Osteoblast (primary cell): ENCODE measurements at places on chromosomes 4 and X. TPM values are rescaled to one million over a fixed set of nuclear protein-coding genes. Genes with fewer than 3 reads are reported as not detected.

DNA sequence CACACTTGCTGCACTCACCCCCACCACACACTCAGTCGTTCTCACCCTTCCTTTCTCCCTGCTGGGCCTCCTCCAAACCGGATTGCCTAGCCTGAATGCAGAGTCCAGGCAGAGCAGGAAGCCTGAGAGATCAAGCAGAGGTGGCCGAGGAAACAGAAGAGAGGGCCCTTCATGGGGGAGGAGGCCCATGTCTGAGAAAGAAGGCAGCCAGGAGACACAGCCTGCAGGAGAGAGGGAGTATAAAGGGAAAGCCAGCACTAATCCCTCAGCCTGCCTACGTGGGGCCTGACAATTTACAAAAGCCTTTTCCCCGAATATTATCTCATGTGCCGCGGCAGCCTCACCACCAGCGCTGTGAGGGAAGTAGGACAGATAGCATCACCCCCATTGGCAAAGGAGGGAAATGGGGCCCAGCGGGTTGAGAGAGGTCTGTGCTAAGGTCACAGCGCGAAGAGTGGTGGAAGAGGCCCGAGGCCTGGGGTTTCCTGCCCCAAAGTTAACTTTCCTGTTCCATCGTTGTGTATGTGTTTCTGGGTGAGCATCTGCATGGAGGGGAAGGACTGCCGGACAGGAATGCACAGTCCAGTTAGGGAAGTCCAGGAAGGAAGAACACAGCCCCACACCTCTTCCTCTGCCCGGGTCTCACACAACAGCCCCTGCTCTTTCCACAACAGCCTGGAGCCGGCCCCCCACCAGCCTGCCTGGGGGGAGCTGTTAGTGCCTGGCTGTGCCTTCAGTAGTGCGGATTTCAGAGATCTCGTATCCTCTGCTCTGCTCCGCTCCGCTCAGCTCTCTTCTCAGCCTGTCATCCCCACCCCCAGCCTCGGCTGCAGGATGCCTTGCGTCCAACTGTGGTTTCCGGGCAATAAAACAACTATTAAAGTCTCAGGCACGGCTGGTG is 50.9 kb upstream of the BCOR start:
- DNase-seq: peak; percentile 89

Gene TLR3
- 8.0 and 8.8 TPM in 2 replicates for total RNA-seq

- no peak for DNase-seq
These were observed 187.0 kb downstream of the MID1 start for GRCh38 chrX:10433296-10433965.

GRCh38 chrX:155112171-155112570 is 40.9 kb downstream of the BRCC3 start:
- DNase-seq: no peak

DNA sequence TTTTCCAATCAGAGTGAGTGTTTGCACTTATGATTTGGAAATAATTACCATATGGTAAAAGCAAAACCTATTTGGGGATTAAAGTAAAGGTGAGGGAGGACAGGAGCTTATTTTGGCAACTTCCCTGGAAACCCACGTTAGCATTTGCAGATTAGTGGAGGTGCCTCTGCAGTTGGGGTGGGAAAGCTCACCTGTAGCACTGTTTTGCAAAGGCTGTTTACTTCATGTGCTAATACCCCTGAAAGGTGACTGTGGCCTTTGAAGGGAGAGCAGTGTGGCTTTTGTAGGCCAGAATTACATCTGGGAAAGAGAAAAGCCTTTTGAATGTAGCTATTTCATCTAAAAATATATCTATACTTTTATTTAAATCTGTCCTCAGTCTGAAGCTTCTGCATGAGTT is 9.4 kb downstream of the SUPT20HL1 start:
- DNase-seq: no peak

Gene MAGEA1
- not detected in 2 replicates for total RNA-seq

DNA sequence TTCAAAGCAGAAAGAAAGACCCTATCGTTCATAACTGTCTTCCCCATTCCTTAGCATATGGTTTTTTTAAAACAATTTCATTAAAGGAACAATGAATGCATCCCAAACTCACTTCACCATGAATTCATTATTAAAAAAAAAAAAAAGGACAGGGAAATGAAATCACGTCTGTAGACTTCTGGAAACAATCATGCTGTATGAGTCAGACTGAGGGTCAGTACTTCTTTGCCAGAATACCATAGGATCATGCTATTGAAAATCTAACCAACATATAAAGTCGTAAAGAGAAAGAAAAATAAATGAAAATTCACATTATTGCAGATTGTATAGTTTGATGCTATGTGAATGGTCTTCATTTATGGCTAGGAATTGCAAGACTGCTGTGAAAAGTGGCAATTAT is 144.4 kb downstream of the PCDH18 start:
- DNase-seq: no peak

Gene CLCN4
- total RNA-seq: 14.1 and 16.2 TPM in 2 replicates

- DNase-seq: peak; percentile 74
These were observed 22.9 kb upstream of the SGMS2 start for GRCh38 chr4:107801766-107802211.

Gene BEX1
- total RNA-seq: 4.4 and 4.7 TPM in 2 replicates

GRCh38 chr4:187166886-187167512 is 443.3 kb upstream of the FAT1 start:
- DNase-seq: no peak

GRCh38 chrX:71621603-71622002 is 3.3 kb upstream of the CXCR3 start:
- DNase-seq: peak; percentile 80

Gene SPANXN4
- total RNA-seq: not detected in 2 replicates

DNA sequence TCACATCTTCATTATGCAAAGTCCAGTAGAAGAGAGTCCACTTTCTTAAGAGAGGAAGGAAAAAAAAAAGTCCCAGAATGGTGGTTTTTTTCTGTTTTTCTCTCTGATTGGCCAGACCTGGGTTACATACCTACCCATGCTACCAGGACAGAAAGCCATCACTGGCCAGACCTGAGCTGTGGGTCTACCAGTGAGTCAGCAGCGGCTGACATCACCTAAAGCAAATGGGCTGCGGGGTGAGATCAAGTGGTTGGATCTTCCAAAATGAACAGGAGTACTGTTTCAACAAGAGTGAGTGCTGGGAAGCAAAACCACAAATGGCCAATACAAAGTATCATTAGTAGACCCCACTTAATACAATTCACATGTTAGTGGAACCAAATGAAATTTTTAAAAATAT is 1.6 kb upstream of the NDST3 start:
- no peak for DNase-seq

DNA sequence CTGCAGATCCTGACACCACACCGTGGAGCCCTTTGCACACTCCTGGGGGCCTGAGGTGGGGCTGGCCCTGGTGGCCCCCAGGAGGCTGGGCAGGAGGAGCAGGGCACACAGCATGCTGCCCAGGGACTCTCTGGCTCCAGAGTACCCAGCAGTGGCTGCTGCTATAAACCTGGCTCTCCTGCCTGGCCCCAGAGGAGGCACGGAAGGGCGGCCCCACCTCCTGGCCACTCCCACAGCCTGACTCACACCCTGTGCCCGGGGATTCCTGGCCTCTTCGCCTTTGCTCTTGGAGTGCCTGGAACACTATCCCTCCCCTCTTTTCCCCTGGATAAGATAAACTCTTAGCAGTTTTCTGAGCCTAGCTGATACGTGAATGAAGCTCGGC is at the start of gene PSAPL1:
TSS of gene PSAPL1 (minus strand) at position 165 of the 385 bp plus-strand sequence. CDS start at position 114, 51 bp downstream.
- peak; percentile 99 for DNase-seq

- DNase-seq: no peak
These were observed 73.6 kb upstream of the COX18 start for GRCh38 chr4:73142995-73143547.

Gene FAAH2
- under 0.01 TPM in 1 of 2 replicates, not detected in the other for total RNA-seq

- no peak for DNase-seq
These were observed 1.1 kb downstream of the XIAP start for GRCh38 chrX:123860983-123861382.

GRCh38 chrX:68902706-68903504 is 74.1 kb downstream of the EFNB1 start:
- DNase-seq: no peak

Gene KLF8
- 1.1 and 1.8 TPM in 2 replicates for total RNA-seq

GRCh38 chr4:128955751-128956150 is 137.6 kb downstream of the SCLT1 start:
- DNase-seq: no peak

Gene TRAM1L1
- total RNA-seq: 4.3 and 8.5 TPM in 2 replicates

DNA sequence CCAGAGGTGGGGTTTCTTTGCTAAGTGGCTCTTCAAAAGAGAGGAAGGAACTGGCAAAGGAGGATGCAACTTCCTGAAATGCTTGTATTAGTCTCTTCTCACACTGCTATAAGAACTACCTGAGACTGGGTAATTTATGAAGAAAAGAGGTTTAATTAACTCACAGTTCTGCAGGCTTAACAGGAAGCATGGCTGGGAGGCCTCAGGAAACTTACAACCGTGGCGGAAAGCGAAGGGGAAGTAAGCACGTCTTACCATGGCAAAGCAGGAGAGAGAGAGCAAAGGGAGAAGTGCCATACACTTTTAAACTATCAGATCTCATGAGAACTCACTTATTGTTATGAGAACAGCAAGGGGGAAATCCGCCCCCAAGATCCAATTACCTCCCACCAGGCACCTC is 505.7 kb downstream of the ZNF674 start:
- DNase-seq: no peak

- peak; percentile 29 for DNase-seq
These were observed 38.6 kb downstream of the PHOX2B start for GRCh38 chr4:41709844-41710481.

DNA sequence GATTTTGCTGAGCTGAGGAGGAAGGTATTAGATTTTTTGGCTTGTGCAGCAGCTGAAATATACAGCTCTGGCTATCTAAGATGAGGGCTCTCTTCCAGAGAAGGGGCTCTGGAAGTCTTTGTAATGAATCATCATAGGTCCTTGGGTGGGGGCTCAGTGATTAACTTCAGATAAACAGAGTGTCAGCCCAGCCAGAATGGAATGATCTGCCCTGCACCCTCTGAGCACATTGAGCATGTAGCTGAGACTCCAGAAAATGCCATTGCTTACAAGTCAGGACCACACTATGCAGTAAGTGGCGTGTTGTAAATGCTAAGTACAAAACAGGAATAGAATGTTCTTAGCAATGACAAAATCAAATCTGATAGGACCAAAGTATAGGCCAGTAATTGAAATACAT is 836.0 kb downstream of the PDHA2 start:
- DNase-seq: no peak
